CD4-positive, alpha-beta T cell treated with Interleukin-15 for 1 hour (primary cell): ENCODE measurements at places on chromosomes 7 and 10.

DNA sequence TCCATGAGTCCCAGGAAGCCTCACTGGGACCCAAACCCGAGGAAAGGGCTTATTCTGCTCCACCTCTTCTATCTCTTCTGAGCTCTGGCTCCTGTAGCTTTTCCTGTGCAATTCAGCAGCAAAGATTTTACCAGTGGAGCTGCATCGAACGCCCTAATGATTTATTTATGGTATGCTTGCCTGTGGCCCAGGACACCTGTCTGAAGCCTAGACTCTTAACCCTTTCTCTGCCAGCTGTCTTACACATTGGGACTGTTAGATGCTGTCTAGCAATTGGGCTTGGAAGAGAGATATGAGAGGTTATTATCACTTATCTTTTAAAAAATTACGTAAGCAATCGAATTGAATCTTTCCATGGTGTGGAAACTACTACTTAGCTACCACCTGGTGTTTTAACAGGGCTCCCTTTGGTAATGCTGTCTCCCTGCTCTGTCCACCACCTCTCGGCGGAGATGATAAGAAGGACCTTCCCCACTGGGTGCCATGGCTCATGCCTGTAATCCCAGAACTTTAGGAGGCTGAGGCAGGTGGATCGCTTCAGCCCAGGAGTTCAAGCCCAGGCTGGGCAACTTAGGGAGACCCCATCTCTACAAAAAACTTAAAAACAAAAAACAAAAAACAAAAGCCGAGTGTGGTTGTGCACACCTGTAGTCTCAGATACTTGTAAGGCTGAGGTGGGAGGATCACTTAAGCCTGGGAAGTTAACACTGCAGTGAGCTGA lies 8.8 kb downstream of the ACSL5 start:
- no peak for DNase-seq

GRCh38 chr10:86024281-86025041 lies 342.1 kb downstream of the GRID1 start:
- no peak for DNase-seq

DNA sequence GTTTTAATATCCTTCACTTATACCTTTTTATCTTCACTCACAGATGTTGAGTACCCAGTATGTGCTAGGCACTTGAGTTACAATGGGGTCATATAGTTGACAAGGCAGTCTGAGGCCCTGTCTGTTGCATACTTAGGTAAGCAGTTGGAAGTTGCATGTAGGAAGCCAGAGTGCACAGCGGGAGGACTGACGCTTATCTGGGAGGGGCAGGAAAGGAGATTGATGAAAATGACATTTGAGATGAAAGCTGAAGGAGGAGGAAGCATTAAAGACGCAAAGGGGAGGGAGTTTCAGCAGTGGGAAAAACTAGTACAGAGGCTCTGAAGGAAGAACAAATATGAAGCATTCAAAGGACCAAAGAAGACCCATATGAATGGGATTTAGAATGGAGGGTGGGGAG lies 266.2 kb downstream of the HTR7 start:
- no peak for DNase-seq

GRCh38 chr7:36606153-36606975 lies 117.9 kb downstream of the AOAH start:
- DNase-seq, result no peak

- no peak for DNase-seq
These were observed 4.9 kb downstream of the ACADSB start for GRCh38 chr10:123013456-123014419.

- no peak for DNase-seq
These were observed 91.1 kb downstream of the SPDYE5 start for GRCh38 chr7:75583255-75583654.

GRCh38 chr10:49328401-49329145 lies 29.6 kb downstream of the C10orf71 start:
- no peak for DNase-seq

DNA sequence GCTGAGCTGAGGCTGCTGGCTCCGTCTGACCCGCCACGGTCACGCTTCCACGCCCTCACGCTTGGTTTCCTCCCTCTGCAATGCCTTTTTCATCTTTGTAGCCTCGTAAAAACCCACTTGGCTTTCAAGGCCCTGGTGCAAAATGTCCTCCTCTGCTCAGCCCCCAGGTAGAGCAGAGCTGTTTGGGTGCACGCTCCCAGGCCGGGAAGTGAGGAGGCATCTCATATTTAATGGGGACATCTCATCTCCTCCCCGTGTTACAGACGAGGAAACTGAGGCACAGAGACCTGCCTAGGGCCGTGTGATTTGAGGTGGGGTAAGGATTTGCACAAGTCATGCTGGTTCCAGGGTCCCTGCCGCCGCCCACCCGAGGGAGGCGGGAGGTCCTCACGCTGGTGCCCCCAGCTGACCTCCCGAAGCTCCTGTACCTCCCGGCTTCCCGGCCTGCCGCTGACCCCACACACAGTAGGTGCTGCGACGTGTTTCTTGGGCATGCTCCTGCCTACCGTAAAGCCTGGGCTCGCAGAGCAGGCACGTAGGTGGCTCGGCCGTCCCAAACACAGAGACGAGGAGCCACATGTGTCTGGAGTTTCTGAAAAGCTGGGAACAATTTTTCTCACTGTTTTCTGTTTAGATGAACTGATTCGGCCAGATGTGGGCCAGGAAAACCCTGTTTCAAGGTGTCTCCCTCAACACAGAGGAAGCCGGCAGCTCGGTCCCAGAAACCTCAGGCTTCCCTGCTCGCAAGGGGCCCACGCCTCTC lies 11.5 kb downstream of the FOXL3 start:
- DNase-seq, result no peak
